GM13977 (cell line): ENCODE measurements at places on chromosomes 11 and 22.

GRCh38 chr22:30129636-30130035 is 49.4 kb downstream of the HORMAD2 start:
- DNase-seq, result no peak

DNA sequence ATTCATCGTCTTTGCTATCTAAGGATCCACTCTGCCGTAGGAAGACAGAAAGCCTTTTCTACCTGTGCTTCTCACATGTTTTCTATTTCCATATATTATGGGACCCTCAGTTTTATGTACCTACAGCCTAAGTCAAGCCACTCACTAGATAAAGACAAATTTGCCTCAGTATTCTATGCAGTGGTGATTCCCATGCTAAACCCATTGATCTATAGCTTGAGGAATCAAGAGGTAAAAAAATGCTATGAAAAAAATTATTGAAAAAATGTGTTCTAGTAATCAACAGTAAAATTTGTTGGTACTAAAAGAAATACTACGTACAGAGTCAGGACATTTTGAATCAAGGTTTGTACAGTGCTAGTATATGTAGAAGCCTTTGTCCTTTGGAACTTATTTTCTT is 18.1 kb upstream of the OR5AL1 start:
- DNase-seq, result no peak

- DNase-seq, result no peak
Measured at GRCh38 chr11:68043349-68044144, 4.7 kb downstream of the TCIRG1 start.

GRCh38 chr11:44709966-44710365 is 16.8 kb upstream of the TSPAN18 start:
- no peak for DNase-seq

- no peak for DNase-seq
Measured at GRCh38 chr11:56883371-56883987, 105.2 kb upstream of the OR5AK2 start.

GRCh38 chr11:74641905-74642304 is 49.5 kb downstream of the POLD3 start:
- no peak for DNase-seq

DNA sequence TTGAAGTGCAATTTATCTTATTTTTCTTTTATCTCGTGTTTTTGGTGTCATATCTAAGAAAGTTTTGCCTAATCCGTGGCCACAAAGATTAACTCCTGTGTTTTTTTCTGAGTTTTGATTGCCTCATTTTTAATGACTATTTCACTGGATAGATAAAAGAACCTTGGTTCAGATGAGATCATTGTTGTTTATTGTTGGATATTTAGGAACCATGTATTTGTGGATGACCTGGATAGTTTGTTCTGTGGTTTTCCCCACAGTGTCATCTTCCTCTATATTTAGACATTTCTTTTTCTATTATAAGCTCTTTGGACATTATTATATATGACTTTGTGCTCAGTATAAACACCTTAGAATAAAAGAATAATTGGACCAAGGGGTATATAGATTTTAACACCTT is 37.2 kb downstream of the PPP6R3 start:
- no peak for DNase-seq

DNA sequence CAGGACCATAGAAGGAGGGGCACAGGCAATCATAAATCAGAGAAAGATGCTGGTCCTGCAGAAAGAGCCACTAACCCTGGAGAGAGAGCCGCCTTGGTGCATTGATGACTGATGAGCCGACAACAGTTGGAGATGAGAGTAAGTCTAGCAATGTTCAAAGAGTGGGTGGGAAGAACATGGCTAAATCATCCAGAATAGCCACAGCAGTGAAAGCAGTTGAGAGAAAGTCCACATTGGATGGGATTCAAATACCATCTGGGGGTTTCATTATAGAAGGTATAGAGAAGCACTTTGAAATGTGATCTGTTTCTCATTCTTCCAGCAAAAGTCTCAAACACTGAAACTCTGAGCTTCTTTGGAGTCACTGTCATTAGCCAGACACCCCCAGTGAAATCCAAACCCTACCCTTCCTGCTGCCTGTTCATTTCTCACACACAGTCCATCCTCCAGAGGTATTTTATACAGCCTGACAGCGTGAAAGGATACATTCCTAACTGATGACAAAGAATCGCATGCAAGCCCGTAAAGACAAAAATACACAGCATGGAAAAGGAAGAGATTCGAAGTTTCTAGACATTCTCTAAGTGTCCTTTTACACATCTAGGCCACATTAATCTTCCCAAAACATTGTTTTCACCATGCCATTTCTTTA is 303.1 kb upstream of the MPPED2 start:
- DNase-seq, result no peak

DNA sequence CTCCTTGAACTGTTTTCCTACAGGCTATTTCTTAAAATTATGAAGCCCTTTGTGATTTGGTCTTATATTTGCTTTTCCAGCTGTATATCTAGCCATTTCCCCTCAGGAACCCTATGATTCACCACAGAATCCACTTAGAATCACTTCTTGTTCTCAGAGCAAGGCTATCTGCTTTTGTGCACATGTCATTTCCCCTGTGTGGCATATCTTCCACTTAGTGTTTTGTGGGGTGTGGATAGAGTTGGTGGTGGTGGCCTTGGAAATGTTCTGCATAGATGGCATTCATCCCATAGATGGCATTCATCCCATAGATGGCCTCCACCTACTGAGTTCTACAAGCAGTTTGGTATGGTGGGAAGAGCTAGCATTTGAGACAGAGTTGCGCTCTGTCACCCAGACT is 44.7 kb downstream of the SWAP70 start:
- DNase-seq, result no peak

DNA sequence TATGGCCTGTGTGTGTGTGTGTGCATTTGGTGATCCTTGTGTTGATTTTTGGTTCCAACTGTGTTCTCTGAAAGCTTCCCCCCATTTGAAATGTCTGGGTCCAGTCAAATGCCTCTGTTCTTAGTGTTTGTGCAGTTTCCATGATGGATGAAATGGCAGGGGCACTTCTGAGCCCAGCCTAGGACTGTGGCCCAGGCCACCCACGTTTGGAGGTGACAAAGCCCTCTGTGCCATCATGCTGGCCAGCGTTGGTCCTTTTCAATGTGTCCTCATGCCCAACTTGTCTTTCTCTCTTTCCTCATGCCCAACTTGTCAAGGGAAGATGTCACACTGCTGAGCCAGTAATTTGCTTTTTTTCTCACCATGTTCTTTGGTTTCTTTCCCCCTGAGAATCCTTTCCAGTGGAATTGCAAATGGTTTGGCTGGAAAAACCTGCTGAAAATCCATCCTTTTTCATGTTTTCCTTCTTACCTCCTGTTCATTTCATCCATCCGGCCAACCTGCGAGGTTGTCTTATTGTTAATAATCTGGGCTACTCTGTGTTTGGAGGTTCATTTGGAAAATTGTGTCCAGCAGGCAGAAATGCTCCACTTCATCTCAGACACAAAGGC is 113.7 kb upstream of the NAV2 start:
- DNase-seq, result no peak

DNA sequence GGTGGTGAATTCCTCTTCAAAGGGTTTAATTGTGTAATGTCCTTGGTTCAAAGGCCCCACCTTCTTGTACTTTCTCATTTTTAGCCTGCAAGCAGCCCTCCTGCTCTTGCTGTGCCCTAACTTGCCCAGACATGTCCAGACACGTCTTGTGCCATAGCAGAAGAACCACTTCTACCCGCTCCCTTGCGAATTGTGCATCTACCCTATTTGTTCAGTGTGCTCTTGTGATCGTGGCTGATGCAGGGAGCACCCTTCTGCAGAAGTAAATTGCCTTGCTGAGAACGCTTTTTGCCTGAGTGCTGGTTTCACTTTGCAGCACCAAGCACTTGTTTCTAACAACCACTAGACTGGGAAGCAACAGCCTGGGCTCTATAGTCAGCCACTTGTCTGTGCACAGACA is 249.4 kb downstream of the SBF2 start:
- no peak for DNase-seq

GRCh38 chr11:102615894-102616432 is 9.2 kb downstream of the MMP20 start:
- DNase-seq, result no peak

- DNase-seq, result no peak
Measured at GRCh38 chr22:20114506-20115475, 1.1 kb upstream of the RANBP1 start.

- no peak for DNase-seq
Measured at GRCh38 chr11:86596861-86597586, 75.4 kb downstream of the ME3 start.

GRCh38 chr22:32050678-32051515 is 7.8 kb downstream of the SLC5A1 start:
- DNase-seq, result peak; percentile 54

DNA sequence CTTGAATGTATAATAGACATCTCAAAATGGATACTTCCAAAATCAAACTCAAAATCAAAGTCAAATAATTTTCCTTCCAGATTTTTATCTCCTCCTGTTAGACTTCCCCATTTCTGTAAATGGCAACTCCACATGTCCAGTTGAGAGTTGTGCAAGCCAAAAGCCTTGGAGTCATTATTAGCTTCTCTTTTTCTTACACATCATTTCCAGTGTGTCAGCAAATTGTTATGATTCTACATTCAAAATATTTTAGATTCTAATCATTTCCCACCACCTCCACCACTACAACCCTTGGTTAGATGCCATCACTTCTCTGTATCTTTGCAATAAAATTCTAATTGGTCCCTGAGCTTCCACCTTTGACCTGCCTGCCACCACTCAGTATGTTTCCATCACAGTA is 155.7 kb downstream of the CNTN5 start:
- DNase-seq, result no peak

DNA sequence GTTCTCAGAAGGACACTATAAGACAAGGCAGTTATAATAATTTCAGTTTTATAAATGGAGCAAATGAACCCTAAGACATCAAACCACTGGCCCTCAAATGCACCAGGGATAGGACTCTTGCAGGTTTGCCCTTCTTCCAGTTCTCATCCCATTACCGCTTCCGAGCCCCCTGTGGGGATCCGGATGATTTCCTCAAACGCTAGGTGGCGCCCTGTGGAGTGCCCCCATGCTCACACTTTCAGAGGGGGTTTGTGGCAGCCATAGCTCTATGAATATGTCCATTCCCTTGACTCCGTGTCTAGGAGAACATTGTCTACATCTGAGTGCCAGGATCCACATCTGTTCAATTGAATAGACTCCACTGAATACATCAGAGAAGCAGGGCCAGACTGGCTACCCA is 816.3 kb downstream of the NTM start:
- DNase-seq, result no peak

DNA sequence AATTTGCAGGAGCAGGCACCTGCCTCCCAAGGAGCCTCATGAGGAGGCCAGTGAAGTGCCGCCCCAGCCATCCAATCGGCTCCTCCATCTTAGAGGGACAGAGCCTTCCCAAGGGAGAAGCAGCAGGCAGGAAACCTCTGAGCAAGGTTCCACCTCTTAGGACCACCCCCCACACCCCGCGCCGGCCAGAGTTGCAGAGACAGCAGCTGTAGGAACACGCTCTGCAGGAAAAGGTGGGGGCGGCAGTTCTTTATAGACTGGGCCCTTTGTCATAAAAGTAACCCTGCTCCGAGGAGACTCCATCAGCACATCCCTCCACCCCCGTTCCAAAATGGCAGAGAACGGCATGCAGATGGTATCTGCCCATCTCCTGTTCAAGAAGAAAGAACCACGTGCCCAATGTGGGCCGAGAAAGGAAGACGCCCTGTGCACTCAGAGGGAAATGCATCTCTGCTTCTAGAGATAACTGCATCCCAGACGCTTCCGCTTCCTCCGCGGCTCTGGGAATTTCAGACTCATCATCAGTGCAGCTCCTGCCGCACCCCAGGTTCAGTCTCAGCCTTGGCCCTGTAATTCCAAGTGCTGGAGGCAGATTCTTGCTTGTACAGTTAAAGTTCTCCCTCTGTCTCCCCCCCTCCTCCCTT is 98.5 kb downstream of the SPATA19 start:
- DNase-seq, result no peak

- peak; percentile 29 for DNase-seq
Measured at GRCh38 chr11:121059605-121060004, 35.7 kb downstream of the TBCEL start.

GRCh38 chr22:37742376-37743171 is 45.7 kb downstream of the TRIOBP start:
- no peak for DNase-seq

- no peak for DNase-seq
Measured at GRCh38 chr11:60880643-60881282, 13.4 kb downstream of the ZP1 start.

GRCh38 chr11:9053316-9054035 is 37.9 kb downstream of the SCUBE2 start:
- no peak for DNase-seq
